Panc1 (cell line): ENCODE measurements at places on chromosomes 13 and 19.
A peak's percentile ranks its signal among the peaks of the same experiment; 100 is the strongest.

DNA sequence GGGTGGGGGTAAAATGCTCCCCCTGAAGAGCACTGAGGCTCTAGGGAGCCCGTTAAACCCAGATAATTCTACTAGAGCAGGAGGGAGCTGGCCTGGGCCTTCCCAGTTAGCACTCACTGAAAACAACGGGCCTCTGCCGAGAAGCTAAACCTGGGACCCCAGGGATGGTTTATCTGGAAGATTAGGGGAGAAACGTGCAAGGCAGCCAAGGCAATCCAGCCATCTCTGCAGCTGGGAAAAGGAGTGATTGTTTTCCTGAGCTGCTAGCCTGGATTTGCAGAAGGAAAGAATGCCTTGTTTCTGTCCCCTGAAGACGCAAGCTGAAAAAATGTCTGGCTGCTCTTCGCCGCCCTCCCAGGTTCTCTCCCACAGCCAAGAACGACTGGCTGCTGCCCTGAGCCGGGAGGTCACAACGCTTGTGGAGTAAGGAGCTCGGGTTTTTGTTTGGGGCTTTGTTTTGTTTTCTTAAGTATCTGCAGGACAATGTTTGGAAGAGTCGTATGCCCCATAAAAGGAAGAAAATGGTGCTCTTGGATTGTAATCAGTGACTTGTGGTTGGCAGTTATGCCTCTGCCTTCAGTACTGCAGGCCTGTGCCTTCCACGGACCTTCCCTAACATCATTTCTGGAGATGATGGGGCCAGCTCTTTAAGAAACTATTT, 31.5 kb downstream of the COL4A2 start:
- no peak for DNase-seq

- DNase-seq: no peak
Observed at GRCh38 chr19:49758292-49758691, 4.8 kb downstream of the TSKS start.

GRCh38 chr19:8307400-8307964, 676 bp downstream of the CD320 start:
- DNase-seq: no peak

DNA sequence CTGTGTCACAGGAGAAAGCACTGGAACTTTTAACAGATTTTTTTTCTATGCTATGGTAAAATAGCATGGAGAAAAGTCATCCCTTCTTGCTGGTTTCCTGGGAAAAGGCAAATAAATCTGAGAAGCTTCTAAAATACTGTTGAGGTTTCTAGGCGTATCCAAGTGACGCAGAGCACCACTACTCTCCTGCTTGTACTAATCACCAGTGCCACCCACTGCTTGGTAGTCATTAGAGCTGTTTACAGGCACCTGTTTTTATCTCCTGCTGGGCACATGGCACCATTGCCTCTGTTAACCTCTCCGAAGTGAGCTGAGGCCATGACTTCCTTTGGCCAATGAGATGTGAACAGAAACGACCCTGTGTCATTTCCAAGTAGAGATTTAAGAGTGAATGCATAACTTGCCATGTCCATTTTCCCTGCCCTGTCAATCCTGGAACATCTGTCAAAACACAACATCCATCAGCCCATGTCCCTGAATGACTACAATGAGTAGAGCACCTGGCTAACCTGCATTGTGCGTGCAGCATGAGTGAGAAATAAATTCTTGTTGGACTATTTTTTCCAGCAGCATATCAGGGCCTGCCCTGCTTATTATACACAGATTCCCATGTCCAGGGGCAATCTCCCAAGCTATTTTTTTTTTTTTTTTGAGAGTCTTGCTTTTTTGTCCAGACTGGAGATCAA, 17.3 kb upstream of the OXGR1 start:
- DNase-seq: no peak

DNA sequence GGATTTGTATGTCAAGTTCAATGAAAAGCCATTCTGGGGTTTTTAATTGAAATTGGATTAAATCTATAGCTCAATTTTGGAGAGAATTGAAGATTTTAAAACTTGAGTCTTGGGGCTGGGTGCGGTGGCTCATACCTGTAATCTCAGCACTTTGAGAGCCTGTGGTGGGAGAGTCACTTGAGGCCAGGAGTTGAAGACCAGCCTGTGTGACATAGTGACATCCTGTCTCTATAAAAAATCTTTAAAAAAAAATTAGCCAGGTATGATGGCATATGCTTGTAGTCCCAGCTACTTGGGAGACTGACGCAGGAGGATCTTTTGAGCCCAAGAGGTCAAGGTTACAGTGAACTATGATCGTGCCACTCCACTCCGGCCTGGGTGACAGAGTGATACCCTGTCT, 41.2 kb downstream of the VAV1 start:
- no peak for DNase-seq

- DNase-seq: peak; percentile 20
Observed at GRCh38 chr19:49983645-49984229, 22.8 kb upstream of the SIGLEC11 start.

GRCh38 chr13:76331943-76332712, 554.1 kb downstream of the KCTD12 start:
- DNase-seq: no peak

DNA sequence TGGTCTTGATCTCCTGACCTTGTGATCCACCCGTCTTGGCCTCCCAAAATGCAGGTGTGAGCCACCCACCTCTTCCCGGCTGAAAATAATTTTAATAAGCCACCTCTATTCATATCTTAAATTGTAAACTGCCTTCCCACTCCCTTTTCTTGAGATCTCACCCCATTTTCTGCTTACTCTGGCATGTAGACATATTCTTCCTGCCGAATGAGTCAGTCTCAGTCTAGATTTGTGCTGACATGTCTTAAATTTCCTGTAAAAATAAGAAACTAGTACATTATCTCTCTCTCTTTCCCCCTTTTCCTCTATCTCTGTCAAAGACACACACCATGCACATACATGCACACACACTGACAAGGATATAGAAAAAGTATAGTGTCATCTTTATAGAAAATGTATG, 60.9 kb downstream of the THSD1 start:
- no peak for DNase-seq

- DNase-seq: no peak
Observed at GRCh38 chr13:40023595-40024203, 368.2 kb downstream of the COG6 start.

- DNase-seq: peak; percentile 18
Observed at GRCh38 chr13:97855570-97856303, 97.7 kb upstream of the IPO5 start.

DNA sequence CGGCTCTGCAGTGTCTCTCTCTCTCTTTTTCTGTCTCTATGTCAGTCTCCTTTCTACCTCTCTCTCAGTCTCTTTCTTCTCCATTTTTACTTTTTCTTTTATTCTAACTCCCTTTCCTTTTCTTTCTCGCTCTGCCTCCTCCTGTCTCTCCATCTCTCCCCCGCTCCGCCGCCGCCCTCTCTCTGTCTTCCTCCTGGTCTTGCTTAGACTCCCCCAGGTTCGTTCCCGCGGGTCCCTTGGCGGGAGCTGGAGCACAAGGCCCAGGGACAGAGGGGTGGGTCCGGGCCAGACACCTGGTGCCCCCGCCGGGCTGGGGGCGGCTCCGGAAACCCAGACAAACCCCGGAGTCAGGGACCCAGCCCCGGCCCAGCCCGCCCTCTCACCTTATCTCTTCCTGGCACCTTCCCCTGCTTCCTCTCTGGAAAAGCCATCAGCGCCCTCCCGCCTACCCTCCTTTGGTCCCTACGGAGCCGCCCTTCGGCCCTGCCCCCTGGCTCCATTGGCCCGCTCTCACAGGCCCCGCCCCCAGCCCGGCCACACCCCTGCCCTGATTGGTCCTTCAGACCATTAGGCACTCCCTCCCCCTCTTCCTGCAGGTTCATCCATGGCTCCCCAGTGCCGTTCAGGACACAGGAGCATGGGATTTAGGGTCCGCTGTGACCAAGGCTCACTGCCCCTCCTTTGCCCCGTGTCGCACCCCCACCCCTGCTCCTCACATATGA, 15.4 kb upstream of the NOP53 start:
- DNase-seq: no peak

DNA sequence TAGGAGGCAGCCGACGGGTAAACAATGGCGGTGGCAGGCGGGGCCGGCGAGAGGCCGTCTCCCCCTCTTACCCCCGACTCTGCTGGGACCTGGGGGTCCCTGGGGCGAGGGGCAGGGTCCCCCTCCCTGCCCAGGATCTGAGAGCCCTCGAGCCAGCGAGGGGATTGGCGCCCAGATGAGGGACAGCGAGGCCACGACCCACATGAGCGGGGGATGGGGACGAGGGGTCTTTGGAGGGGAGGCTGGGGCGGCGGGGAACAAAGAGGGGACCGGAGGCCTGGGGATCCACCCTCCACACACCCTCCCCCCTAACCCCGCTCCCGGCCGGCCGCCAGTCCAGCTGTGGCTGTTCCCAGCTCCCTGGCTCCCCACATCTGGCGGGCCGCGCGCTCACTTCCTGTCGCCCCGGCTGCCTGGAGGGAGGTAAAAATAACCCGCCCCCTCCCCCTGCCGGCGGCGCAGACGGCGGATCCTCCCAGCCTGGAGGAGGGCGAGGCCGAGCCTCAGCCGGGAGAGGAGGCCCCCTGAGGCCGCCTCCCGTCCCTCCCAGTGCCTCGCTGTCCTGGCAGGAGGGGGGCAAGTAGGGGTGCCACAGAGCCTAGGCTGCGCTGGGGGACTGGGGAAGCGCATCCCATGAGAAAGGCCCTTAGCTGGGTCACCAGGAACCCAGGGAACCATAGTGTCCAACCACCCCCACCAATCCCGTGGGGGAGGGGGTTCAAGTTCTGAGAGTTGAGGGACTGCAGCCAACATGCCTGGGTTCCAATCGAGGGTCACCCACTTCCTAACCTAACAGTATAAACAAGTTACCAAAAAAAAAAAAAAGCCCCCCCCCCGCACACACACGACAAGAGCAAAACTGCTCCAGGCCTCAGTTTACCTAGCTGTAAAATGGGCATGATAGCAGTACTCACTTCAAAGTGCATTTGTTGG, 29.3 kb upstream of the NANOS3 start:
- DNase-seq: no peak

GRCh38 chr19:2962018-2962670, 15.2 kb upstream of the TLE6 start:
- no peak for DNase-seq

GRCh38 chr19:42115219-42115618, 17.0 kb downstream of the POU2F2 start:
- no peak for DNase-seq

- DNase-seq: no peak
Observed at GRCh38 chr19:1938071-1938470, 2.9 kb upstream of the CSNK1G2 start.

- no peak for DNase-seq
Observed at GRCh38 chr13:107157271-107157670, 589.3 kb upstream of the ARGLU1 start.

- no peak for DNase-seq
Observed at GRCh38 chr13:78736142-78736541, 77.2 kb upstream of the OBI1 start.

DNA sequence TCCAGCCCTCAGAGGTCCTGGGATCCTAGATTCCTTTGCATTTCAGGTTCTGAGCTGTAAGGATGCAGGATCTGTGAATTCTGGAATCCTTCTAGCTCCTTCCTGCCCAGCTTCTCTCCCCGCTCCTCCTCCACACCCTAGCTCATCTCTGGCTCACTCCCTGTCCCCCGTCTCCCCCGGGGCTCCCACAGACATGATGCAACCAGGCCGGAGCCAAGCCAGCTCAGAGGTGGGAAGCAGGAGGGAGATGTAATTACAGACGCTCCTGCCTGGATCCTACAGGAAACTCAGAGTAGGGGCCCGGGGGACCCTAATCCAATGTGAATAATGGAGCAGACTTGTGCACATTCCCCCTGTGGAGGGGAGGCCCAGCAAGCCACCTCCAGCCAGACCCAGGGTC, 4.5 kb downstream of the GNG8 start:
- no peak for DNase-seq

DNA sequence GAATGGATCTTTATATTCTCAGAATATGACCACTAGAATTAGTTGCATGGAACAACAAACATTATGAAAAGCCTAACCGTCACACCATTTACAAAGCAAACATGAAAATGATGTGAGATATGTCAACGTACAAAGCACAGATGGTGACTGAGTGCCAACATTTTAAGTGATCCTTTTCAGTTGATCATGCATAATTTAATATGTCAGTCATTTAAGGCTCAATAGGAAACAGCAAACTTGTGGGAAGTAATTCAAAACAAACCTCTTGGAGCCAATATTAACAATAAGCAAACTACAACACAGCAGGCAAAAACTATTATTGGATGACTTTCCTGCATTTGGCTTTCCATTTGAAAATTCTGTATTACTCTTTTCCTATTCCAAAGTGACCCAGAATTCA, 277.6 kb downstream of the SLITRK6 start:
- no peak for DNase-seq

GRCh38 chr13:75621147-75621546, 15.0 kb upstream of the LMO7 start:
- DNase-seq: no peak

GRCh38 chr13:95926231-95926630, 127.0 kb downstream of the UGGT2 start:
- no peak for DNase-seq

GRCh38 chr19:16445238-16446107, 26.3 kb downstream of the EPS15L1 start:
- DNase-seq: no peak

DNA sequence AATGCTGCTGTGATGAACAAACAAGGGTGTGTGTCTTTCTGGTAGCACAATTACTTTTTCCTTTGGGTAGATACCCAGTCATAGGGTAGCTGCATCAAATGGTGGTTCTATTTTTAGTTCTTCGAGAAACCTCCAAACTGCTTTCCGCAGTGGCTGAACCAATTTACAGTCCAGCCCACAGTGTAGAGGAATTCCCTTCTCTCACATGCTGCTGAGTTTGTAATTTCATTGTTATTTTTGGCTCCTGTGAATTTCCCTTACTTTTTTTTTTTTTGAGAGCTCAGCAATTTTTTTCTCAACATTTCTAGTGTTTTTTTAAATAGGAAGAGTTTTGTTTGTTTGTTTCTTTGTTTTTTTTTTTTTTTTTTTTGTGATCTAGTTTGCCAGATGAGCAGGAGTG, 37.5 kb upstream of the ADGRE1 start:
- no peak for DNase-seq

- no peak for DNase-seq
Observed at GRCh38 chr13:51811920-51812451, 8.0 kb upstream of the DHRS12 start.

DNA sequence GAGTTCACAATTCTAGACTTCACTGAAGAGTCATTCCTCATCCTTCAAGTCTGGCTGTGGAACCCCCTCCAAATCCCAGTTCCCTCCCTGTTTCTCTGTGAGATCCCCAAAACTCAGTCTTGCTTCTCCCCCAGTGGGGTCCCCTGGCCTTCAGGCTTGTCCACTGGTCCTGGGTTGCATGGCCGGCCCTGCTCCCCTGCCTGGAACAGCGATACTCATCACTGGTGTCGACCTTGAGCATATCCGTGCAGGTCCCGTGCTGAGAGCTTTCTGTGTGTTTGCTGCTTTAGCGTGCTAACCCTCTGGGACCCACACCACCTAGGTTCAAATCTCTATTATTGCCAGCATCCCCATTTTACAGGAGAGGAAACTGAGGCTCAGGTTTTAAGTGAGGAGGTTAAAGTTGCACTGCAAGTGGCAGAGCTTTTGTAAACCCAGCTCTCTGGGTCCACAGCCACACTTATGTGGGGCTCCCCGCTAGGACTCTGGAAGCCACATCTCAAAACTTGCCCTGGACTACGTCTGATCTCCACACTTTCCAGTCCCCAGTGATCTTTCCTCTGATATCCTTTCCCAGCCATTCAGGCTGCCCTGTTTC, 15.5 kb downstream of the LIPE start:
- DNase-seq: no peak
